Activated CD8-positive, alpha-beta T cell treated with anti-CD3 and anti-CD28 coated beads, Interleukin-2, amount 10 ng/mL, durations not matched to agents 7 days and 5 days (primary cell): ENCODE measurements at places on chromosomes 3 and 15. TPM values are rescaled to one million over a fixed set of nuclear protein-coding genes. Genes with fewer than 3 reads are reported as not detected.
A peak's percentile ranks its signal among the peaks of the same experiment; 100 is the strongest.

- DNase-seq: no peak
These were observed 308.1 kb upstream of the COL8A1 start for GRCh38 chr3:99330281-99330680.

DNA sequence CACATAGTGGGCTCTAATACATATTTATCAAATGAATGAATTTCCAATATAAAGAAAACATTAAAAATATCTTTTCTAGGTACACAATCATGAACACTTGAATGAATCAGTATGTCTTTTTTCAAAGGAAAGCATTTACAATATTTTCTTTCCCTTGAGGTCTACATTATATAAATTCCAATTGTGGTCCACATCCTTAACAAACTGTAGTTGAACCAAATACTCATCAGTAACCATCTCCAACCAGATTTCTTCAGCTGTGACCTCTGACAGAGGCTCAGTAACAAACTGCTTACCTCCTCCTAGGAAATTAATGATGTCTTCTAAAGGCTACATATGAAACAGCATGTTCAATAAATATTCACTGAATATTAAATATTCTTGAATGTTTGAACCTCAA, 58.8 kb downstream of the CFAP20DC start:
- no peak for DNase-seq

GRCh38 chr3:102802819-102803420, 368.1 kb downstream of the ZPLD1 start:
- no peak for DNase-seq

The EOMES gene
- 3.3 TPM for total RNA-seq

- DNase-seq: no peak
These were observed 159.0 kb upstream of the CHRNA7 start for GRCh38 chr15:31871166-31871886.

DNA sequence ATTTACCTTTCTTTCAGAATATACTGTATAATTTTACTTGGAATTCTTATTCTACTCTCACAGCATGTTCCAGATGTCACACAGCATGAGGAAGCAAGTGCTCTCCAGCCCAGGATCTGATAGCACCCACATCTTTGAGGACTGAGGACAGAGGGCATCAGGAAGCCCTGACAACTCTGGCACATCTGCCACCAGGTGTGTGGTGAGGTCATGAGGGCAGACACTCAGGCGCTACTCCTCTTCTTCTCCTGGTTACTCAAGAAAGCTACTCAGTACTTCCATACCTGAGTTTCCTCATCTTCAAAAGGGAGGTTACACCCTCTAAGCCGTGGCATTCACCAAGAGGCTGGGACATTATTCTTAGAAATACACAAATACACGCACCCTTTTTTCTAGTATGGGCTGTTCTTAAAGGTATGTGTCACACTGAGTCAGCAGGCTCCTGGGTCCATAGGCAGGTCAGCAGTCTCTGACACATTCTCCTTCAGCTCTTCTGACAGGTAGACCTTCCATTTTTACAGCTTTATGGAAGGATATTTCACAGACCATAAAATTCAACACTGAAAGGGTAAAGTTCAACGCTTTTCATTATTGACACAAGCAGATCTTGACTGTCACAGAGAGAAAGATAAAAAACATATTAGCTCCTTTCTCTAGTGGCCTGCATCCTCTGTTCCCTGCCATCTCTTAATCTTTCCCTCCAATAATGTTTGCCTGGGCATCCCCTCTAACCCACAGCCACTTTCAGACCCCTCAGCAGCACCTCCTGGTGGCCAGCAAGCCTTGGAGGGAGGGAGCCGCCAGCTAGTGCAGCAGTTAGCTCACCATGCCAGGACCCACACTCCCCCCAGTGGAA, 103.2 kb upstream of the TJP1 start:
- DNase-seq: peak; percentile 31

GRCh38 chr3:64501298-64501906, 186.4 kb downstream of the ADAMTS9 start:
- no peak for DNase-seq

DNA sequence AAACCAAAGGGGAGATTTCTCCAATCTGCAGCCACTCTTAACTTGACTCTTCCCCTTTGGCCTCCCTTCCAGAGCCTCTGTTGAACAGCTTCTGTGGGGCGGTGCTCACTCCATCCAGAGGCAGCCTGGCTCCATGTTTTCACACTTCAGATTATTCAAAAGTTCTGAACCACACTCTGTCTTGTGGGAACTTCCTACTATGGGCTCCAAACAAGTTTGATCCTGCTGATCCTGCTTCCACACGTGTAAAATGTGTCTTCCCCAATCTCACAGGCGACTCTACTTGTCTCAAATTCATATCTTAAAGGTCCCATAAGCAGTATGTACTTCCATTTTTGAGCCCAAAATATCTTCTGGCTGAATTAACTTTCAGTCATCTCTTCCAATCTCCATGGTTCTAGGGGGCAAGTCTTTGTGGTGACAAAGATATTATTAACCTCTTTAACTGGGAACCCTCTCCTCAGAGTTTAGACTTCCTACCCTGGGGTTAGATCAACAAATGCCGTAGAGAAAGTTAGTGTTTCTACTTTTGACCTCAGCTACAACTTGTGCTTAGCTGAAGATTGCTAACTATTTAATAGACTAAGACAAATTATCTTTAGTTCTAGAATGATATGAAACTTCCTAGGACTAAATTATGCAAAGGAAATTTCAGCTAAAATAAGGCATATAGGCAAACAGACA, 176.3 kb upstream of the BCL6 start:
- no peak for DNase-seq

GRCh38 chr3:194999491-194999890, 271.5 kb downstream of the XXYLT1 start:
- no peak for DNase-seq

The RASGRP1 gene
- total RNA-seq: 161 TPM

DNA sequence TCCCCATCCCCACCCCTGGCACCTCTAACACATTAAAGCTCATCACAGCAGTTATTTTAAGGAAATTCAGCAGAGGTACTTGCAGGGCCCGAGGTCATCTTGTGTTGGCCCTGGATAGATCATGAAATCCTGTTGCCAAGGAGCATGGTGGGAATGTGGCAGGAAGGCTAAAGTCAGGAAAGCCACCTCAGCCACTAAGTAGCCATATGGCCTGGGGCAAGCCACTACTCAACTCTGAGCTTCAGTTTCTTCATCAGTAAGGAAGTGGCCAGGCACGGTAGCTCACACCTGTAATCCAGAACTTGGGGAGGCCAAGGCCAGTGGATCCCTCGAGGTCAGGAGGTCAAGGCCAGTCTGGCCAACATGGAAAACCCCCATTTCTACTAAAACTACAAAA, 55.9 kb downstream of the LIPC start:
- DNase-seq: no peak

The GOLGA8H gene
- total RNA-seq: 0.24 TPM

The CD80 gene
- total RNA-seq: 20.2 TPM

DNA sequence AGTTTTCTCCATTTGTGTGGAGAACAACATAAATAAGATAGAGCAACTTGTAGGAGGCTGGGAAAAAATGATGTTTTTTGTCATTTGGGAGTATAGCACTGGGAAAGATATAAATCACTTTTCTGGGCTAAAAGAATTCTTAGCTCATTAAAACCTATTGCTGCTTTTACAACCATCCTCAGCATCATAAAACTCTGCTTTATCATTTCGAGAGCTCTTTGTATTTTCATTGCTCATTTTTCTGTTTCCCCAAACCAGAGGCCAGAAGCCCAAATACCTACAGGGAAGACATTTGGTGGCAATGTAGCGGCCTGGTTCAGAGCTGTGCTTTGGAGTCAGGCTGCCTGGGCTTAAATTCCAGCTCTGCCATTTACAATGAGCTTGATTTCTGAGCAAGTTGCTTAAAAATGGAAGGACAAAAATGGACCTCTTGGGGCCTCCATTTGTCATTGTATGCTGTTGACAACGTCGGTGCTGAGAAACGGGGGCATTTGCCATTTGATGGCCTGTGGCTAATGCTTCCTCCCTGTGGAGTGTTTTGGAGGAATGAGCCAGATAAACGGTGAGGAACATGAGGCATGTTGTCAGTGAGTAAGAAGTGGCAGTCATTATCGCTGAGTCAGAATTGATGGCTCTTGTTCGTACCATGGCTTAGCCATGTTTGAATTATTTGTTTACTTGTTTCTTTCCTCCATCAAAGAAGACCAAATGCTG, 260.0 kb downstream of the EBLN2 start:
- no peak for DNase-seq

DNA sequence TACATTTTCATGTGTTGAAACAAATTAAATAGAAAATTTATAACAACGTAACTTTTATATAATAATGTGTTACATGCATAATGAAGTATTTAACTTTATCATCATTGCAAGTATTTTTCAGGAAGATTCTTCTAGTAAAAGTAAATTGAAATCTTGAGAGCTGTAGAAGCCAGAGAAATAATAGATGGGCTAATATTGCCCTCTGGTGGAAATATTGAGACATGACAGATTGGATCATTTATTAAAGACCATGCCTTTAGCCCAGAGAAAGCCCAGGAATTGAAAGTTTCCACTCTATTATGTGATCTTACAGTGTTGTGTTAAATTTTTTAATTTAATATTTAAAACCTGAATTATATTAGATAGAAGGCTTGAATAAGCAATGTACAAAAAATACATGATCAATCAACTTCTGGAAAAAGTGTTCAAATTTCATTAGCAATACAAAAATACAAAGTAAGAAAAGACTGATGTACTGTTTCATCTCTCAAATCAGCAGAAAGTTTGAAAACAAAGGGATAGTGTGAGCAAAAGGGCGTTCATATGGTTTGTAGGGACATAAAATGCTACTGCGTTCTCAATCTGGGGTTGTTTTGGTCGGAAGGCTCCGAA, 52.7 kb upstream of the SPTSSB start:
- no peak for DNase-seq

- no peak for DNase-seq
These were observed 15.3 kb upstream of the KBTBD12 start for GRCh38 chr3:127899766-127900165.

- DNase-seq: no peak
These were observed 109.4 kb upstream of the RAD18 start for GRCh38 chr3:9072667-9073009.
